NCI-H1417 treated with DMSO at 0.1 percent for 48 hours (cell line): ENCODE measurements at places on chromosomes 5 and 9.

DNA sequence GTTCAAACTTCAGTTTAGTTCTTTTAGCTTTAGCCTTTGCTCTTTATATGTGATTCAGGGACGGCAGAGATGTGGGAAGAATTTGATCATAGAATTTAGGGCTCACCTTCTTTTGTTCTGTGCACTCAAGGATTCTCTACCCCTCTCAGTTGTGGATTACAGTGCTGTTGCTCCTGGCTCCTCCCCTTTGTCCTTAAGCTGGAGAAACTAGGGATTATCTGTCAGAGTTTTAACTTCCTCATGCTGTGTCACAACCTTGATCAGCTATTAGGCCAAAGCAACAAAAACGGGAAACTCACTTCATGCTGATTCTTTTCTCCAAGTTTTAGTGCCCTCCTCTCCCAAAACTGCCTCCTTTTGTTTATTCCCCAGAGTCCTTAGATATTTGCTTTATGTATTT is 13.0 kb upstream of the PCDHAC2 start:
- DNase-seq, result no peak

- DNase-seq, result no peak
These were observed 75.5 kb upstream of the OTULINL start for GRCh38 chr5:14506140-14506538.

GRCh38 chr5:42812620-42813019 is 928 bp upstream of the SELENOP start:
- DNase-seq, result no peak

- DNase-seq, result no peak
These were observed 87.7 kb downstream of the OSTF1 start for GRCh38 chr9:75176037-75176436.

GRCh38 chr5:44022622-44023021 is 366.6 kb downstream of the FGF10 start:
- no peak for DNase-seq

- DNase-seq, result no peak
These were observed 2.7 kb downstream of the NXNL2 start for GRCh38 chr9:88537761-88538091.

DNA sequence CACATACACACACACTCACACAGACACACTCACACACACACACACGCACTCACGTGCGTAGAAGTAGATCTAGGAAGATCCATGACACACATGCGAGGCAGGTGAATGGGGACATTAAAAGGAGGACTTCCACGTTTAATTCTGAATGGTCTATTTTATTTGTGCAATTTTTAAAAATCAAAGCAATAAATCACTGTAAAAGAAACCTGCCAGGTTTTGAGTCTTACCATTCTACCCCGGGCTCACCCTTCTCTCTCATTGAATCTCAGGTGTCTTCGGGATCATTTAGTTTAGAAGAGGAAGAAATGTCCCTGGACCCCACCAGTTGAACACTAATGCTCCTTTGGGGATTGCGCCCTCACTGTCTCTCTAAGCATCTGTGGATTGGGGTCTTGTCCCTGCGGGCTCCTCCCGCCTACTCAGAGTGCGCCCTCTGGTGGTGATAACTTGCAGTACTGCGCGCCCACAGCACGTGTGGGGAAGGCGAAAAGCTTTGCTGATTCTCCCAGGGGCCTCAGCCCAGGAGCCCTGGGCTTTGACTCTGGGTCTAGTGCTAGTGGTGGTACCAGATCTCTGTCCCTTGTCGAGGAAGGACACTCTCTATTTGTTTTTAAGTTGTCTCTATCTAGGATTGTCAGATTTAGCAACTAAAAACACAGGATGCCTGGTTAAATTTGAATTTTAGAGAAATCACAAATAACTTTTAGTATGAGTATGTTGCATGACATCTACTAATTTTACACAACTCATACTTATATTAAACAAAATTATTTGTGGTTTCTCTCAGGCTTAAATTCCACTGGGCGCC is 34.8 kb downstream of the BOD1 start:
- DNase-seq, result no peak

GRCh38 chr9:98402019-98402840 is 146.8 kb upstream of the TBC1D2 start:
- DNase-seq, result no peak

- DNase-seq, result no peak
These were observed 45.2 kb downstream of the P4HA2 start for GRCh38 chr5:132182359-132183040.

- no peak for DNase-seq
These were observed 73.8 kb downstream of the MAPKAP1 start for GRCh38 chr9:125633116-125633745.
